ENCODE measurements at places on chromosomes 1 and 21.

DNA sequence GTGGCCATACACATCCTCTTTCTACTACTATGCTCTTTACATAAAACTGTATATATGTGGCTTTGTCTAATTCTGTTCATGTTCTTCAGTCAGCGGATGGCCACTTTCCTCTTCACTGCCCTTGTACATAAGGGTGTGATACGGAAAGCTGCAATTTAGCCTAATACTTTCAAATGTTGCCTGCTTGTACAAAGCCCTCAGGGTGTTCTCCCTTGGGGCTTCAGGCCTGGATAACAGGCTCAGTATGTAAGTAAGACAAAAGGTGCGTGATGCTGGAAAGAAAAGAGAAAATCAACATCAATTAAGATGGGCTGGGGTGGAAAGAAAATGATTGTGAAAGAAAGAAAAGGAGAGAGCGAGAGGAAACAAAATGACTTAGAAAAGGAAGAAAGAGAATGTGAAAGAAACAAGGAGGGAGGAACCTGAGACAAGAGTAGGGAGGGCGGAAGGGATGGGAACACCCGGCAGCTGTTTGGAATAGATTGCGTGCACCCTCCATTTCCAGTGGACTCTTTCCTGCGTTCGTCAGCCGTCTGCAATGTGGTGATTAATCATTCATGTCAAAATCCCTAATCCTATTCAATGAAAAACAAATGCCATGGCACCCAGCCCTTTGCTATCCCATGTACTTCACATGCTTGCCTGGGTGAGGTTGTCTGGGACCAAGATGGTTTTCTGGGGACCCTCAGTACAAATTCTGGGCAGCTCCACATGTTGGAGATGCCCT lies 553.6 kb downstream of the NUF2 start:
- DNase-seq = no peak

GRCh38 chr1:167795810-167796740 lies 74.3 kb downstream of the MPZL1 start:
- DNase-seq = no peak

DNA sequence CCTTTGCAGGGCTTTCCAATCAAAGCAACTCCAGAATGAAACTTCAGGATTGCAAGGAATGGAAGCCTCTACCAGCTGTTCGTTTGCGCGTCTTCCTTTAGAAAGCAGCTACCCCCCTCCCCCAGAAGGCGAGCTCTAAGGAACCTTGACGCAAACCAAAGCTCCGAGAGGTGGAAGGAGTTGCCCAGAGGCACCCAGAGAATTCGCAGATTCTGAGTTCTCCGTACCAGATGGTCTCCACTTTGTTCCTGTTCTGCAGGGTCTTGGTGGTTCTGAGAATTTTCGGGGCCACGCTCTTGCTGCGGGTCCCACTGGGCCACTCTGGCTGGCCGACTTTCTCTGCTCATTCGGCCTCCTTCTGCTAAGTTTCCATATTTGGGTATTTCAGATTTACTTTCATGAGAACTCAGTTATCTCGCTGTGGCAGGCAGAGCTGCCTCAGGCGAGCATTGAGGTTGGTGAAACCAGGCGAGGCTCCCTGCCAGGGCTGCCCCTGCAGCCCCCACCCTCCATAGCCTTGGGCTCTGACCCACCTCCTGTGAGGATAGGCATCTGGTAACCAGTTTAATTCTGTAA lies 801 bp downstream of the TRAF5 start:
- DNase-seq = peak; percentile 69

DNA sequence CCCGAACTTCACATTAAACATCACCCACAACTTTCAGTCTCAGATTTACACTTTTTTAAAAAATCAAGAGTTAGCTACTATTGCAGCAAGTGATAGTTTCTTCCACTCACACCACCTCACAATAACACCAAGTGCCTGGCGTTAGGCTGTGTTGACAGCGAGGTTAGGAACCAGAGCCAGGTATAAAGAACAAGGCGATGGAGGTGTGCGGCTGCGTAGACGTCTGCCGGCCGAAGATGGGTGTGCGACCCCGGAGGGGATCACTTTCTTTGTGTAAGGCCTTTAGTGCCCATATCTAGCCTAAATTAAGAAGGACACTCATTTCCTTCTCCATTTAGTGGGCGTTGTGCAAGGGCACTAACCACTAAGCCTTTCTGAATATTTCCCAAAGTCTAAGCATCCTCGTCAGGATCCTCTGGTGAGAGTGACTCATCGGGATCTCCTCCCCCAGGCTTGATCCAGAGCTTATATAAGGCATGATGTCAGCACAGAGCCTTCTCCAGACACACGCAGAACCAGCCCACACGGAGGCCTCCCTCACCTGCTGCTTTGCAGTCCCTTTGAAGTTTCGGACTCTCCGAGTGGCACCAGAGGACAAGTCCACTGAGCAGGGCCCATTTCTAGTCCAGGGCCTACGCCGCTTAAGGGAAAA lies 11.8 kb downstream of the NHLH2 start:
- DNase-seq = no peak

DNA sequence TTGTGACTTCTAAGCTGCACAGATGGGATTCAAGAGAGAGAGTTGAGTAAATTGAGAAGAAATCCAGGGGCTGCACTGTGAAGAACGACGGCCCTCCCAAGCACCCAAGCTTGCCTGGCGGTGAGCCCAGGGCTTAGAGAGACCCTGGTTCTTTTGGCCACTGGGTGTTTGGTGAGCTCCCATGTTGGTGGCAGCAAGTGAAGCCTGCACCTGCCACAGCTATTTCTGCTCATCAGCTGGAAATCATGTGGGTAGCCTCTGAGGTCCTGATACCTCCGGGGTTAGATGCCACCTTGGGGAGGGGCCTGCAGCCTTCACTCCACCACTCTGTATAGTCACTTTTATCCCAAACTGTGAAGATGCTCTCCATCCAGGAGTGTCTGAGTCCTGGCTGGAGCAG lies 6.2 kb upstream of the BTG2 start:
- no peak for DNase-seq

GRCh38 chr1:67921725-67922489 lies 88.6 kb upstream of the GNG12 start:
- no peak for DNase-seq

DNA sequence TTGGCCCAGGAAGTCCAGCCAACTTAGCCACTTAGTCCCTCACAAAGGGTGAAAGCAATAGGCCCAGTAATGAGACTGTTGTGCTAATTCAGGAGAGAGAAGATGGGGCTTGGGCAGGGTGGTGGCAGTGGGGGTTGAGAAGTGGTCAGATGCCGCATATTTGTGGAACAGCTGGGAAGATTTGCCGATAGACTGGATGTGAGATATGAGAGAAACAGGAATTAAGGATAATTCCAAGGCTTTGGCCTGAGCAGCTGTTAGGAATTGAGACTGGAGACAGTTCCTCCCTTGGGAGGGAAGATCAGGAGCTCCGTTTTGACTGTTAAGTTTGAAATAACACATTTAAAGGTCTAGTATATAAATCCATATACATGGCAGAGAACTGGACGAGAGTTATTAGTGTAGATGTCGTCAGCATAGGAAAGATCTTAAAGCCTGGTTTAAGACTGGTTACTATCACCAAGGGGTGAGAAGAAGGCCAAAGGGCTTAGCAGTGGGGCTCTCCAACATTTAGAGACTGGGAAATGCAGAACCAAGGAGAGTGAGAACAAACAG lies 323.7 kb upstream of the FAM78B start:
- DNase-seq = no peak

- no peak for DNase-seq
These were observed 40.2 kb downstream of the BCL9 start for GRCh38 chr1:147581459-147581858.

- DNase-seq = no peak
These were observed 208.7 kb downstream of the SIPA1L2 start for GRCh38 chr1:232421143-232421796.

- no peak for DNase-seq
These were observed 22.4 kb downstream of the PROX1 start for GRCh38 chr1:214010197-214010573.

DNA sequence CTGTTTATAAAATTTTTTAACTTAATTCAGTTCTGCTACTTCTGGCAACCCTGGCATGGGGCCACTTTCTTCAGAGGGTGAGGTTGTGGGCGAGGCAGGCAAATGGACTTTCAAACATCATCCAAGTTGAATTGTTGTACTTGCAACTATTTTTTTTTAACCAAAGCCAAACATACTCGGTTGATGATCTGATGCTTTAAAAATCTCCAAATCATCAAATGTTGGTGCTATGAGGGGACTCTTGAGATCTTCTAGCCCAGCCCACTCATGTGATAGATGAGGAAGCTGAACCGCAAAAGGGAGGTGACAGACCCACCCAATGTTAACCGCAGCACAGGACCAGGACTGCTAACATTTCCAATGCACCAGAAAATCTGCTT lies 6.7 kb downstream of the SLC1A7 start:
- DNase-seq = no peak

GRCh38 chr1:26124418-26125331 lies 13.1 kb downstream of the PDIK1L start:
- DNase-seq = no peak

DNA sequence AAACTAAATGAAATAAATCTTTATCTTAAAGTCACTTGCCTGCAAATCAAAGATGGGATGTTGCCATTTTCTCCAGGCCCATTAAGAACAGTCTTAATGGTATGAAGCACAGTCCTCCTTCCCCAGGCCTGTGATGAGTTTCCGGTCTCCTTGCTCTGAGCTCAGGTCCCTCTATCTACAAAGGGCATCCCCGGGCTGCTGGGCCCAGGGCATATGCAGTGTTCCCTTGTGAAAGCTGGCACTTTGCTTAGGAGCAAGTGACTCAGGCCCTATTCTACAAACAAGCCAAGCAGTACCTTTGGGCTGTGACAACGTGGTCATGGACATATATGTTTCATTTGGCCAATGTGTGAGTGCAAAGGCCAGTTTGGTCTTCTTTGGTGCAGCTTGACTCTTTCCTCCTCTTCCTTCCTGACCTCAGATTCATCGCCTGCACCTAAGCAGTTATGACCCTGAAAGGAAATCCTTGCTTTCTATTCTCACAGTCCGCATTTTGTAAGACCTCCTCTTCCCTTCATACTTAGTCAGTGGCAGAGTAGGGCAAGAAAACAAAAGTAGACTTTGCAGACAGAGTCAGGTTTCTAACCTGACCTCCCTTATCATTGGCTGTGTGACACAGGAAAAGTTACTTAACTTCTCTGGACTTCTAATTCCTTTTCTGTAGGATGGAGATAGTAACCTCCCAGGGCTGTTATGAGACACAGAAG lies 109.5 kb downstream of the ERG start:
- no peak for DNase-seq

DNA sequence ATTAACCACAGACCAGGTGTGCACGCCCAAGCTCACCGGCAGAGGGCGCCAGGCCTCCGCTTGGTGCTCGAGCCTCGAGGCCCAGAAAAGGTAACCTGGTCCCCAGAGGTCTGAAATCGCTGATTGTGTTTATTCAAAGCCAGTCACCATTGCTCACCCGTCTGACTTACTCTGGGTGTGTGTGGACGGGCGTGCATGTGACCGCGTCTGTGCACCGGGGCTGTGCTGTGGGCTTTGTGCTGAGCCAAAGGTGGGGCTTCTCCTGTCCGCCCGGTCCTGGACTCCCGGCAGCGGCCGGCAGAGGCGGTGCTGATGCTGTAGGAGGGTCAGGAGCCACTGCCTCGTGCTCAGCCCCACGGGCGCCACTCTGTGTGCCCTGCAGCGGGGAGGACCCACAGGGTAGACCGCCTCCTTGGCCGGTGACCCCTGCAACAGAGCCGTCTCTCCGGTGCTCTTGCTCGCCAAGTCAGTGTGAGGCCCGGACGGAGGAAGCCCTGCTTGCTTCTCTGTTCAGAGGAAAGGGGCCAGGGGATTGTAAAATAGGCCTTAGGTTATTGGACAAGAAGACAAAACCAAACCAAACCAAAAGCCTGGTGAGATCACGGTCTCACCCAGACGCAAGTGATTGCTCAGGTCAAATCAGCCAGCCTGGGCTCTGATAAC lies 32.0 kb upstream of the BTG2 start:
- DNase-seq = peak; percentile 88

DNA sequence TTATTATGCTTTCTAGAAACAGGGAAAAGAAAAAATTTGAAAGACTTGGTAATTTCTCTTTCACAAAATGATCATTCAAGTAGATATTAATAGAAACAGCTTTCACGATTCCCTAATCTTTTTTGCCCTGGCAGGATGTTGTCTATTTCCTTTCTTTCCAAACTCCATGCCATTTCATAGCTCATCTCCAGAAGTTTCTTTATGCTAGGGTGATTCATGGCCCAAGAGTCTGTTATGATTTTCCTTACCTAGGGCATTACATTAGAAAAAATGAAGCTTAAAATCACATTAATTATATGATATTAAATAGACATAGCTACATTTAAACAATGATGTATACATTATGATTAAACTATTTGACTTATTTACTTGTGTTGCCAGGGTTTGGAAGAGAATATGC lies 762.1 kb downstream of the LTN1 start:
- no peak for DNase-seq

GRCh38 chr1:212487286-212487685 lies 54.6 kb downstream of the NENF start:
- DNase-seq = no peak

DNA sequence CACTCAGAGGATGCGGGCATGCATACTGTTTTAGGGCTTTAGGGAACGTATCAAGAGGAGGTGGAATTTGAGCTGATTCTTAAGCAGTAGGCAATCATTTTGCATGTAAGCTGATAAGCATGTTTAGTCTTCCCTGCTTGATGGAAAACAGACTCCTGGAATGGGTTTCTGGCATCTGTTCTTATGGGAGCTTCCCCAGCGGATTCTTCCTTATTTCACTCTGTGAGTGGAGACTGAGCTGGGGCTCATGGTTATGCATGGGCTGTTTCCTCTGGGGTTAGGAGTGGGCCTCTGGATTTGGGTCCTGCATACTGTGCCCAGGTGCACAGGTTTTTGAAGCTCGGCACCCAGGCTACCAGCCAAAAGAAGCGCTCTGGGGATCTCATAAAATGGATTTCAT lies 93.4 kb downstream of the DIRAS3 start:
- DNase-seq = no peak

- DNase-seq = no peak
These were observed 60.7 kb downstream of the H3-3A start for GRCh38 chr1:226123212-226123560.

DNA sequence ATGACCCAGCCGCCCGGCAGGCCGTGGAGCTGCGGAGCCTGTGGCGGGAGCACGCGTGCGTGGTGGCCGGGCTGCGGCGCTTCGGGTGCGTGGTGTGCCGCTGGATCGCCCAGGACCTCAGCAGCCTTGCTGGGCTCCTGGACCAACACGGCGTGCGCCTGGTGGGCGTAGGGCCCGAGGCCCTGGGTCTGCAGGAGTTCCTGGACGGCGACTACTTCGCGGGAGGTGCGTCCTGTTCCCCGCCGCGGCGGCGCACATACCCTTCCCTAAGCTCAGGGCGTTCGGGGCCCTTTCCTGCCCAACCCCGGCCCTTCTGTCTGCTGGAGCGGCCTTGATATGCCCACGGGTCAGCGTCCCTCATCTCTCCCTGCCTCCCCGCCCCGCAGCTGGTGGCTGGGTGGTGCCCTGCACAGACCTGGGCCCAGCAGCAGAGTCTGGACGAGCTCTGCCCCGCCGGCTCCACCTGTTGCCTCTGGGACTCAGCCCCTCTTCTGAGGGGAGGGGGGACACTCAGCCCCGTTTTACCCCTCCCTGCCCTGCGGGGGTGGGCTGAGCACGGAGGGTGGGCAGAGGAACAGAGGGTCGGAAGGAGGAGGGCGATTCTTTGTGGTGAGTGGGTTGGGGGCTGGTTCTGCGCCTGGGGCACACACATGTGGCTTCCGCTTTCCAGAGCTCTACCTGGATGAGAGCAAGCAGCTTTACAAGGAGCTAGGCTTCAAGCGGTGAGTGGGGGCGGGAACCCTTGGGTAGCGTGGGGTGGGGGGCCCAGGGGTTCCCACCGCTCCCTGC lies 688 bp downstream of the PRXL2B start:
- peak; percentile 52 for DNase-seq

- DNase-seq = no peak
These were observed 7.0 kb upstream of the PLEKHA6 start for GRCh38 chr1:204366759-204367158.

GRCh38 chr21:46018615-46019014 lies 37.0 kb downstream of the COL6A1 start:
- no peak for DNase-seq
